Osteocyte (in vitro differentiated cells): ENCODE measurements at places on chromosomes 1 and 21. TPM values are rescaled to one million over a fixed set of nuclear protein-coding genes. Genes with fewer than 3 reads are reported as not detected.

- DNase-seq = no peak
Observed at GRCh38 chr1:226973371-226973897, 33.3 kb downstream of the COQ8A start.

DNA sequence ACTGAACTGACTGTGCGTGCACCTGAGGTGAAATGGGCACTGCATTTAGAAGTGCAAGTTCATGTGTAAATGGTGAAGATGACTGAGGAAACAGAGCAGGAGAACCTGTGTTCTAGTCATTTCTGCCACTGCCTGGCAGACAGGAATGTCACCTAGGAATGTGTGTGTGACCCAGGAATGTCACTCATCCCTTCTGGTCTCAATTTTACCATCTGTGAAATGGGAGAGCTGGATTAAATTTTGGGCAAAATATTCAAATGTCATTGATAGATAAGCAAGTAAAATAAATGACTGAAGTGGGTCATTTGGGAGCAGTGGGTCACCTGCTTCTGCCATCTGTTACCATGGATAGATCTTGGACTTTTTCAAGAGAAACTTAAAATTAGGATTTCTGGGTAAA lies 42.2 kb downstream of the SLC35F3 start:
- no peak for DNase-seq

DNA sequence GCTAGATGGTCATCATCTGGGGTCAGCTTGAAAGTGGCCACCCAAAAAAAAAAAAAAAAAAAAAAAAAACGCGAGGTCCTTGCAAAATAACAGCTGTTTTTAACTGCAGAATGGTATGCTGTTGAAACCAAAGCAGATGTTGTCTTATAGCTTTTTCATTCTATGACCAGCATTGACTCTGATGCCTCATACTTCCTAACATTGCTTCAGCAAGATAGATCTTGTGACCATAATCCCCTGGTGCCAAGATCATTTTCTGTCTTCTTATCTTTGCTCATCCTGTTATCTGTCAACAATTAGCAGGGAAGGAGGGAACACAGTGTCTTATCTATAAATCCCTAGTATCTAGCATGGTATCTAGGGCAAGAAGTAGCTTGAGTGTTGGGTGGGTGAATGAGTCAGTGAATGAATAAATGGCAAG lies 181.5 kb downstream of the PLPP3 start:
- DNase-seq = no peak

DNA sequence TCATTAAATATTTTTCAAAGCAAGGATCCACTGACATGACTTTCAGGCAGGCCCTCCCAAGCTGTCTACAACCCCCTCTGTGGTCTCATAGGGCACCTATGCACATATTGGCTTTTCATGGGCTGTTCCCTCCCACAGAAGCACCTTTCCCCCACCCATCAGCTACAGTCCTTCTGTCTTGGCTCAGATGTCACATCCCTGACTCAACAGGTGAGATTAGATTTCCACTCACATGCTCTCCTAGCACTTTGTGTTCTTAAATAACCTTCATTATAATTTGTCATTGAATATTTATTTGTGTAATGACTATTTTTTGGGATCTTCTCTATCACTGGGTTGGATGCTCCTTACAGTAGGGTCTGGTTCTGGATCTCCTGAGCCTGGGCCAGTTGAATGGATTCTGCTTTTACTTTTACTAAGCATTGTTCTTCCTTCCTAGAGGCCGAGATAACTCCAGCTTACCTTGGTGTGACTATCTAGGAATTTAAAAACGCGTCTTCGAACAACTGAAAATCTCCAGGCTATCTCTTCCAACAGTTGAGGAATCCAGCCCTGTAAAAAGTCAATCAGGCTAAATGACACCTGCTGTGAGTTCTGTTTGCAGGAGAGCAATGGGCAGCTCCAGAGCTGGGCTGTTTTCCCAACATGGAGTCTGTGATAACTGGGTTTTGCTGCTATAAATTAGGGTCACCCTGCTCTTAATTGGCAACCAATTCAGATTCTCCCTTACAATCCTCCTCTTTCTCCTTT lies 16.2 kb downstream of the ROR1 start:
- no peak for DNase-seq

- no peak for DNase-seq
Observed at GRCh38 chr1:174480324-174480723, 32.6 kb downstream of the GPR52 start.

- DNase-seq = no peak
Observed at GRCh38 chr1:168932539-168932938, 174.0 kb upstream of the ATP1B1 start.

GRCh38 chr1:235502601-235503402 lies 1.4 kb downstream of the B3GALNT2 start:
- DNase-seq = no peak

GRCh38 chr1:66599899-66600737 lies 66.2 kb downstream of the SGIP1 start:
- no peak for DNase-seq

DNA sequence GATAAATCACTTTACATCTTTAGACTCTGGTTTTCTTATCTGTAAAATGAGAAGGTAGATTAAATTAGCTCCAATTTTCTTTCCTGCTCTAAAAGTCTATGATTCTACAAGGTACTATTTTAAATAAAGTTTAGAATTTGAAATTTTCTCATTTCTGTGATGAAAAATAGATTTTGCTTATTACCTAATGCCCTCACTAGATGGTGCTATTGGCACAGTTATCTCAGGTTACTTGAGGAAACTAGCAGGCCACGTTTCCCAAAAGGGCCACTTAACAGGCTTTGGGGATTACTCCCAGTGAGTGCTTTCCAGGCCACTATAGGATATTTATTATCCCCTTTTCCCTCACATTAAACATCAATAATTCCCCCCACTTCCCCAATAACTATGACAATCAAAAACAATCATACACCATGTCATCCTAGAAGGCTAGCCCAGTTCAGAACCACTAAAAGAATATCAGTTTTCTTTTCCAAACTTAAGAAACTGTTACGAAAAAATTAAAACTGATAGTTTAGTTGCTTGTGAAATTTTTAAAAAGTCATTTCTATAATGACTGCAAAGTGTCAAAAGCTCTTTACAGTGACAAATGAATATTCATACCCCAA lies 30.6 kb downstream of the OMA1 start:
- no peak for DNase-seq

DNA sequence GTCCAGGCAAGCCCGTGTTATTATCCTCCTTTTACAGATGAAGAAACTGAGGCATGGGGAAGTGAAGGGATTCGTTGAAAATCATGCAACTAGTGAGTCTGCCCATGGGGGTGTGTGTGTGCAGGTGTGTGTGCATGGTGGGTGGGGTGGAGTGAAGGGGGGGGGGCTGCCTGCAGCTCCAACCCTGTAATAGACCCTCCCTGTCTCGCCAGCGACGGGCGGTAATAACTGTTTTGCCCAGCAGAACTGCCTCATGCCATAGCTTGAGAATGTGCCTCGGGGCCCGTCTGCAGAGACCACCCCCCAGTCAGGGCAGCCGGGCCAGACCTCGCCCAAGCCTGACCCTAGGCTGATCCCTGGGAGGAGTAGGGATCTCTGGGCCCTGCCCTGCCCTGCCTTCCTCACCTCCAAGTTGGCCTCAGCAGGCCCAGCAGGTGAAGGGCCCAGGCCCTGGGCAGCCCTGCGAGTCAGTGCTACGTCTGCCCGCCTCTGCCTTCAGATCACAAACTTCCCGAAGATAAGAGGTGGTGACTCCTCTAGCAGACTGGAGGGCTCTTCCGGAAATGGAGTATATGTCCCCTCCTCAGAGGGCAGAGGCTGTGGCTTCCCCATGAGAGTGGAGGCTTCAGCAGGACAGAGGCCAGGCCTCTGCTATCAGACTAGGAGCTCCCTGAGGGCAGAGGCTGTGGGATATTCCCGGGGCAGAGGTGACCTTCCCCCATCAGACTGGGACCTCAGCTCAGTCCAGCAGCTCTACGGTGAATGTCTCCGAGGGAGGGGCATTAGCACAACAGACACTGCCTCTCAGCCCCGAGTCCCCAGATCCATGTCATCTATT lies 15.7 kb upstream of the EPHA2 start:
- no peak for DNase-seq

GRCh38 chr21:45110873-45111624 lies 36.7 kb downstream of the ADARB1 start:
- DNase-seq = no peak

- no peak for DNase-seq
Observed at GRCh38 chr1:154443274-154444013, 38.3 kb downstream of the IL6R start.

Gene ACBD6
- 57.5 and 66.6 TPM in 2 replicates for total RNA-seq

Gene FMO2
- 0.24 and 0.94 TPM in 2 replicates for total RNA-seq

Gene CHI3L2
- total RNA-seq = not detected in 2 replicates

Gene FAM163A
- total RNA-seq = not detected in 2 replicates

Gene KAZN
- total RNA-seq = 43.3 and 47.1 TPM in 2 replicates
